Stimulated activated CD4-positive, alpha-beta T cell treated with anti-CD3 and anti-CD28 coated beads, TNF-alpha, amount 100 ng/mL, for 1 hour (primary cell): ENCODE measurements at places on chromosomes 12 and 14.

DNA sequence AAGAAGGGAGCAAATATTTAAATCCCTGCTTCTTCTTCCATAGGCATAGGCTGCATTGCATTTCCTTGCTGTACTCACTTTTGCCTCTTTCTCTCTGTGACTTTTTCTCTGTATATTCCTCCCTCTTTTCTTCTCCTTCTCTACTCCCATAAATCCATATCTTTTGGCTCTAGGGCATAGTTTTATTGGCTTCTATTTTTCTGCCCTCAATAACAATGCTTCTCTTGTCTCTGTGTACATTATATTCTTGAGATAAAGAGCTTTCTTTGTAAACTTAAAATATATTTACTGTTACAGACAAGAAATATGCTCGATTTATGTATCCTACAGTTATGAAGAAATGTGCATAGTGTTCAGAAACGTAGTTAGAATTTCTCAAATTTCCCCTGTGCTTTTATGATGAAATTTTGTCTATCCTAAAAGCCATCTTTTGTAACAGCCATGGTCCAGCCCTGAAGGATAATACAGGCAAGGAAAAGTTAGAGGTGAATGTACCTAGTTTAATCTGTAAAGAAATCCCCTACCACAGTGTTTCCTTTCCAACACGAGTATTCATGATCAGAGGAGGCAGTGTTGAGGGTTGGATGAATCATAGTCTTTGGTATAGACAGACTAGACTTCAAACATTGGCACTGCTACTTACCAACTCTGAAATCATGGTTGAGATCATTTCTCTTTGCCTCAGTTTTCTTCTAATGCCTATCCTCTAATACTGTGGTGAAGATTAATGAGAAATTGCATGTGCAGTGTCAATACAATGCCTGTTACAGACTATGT, 173.3 kb upstream of the FAR2 start:
- DNase-seq, result no peak

DNA sequence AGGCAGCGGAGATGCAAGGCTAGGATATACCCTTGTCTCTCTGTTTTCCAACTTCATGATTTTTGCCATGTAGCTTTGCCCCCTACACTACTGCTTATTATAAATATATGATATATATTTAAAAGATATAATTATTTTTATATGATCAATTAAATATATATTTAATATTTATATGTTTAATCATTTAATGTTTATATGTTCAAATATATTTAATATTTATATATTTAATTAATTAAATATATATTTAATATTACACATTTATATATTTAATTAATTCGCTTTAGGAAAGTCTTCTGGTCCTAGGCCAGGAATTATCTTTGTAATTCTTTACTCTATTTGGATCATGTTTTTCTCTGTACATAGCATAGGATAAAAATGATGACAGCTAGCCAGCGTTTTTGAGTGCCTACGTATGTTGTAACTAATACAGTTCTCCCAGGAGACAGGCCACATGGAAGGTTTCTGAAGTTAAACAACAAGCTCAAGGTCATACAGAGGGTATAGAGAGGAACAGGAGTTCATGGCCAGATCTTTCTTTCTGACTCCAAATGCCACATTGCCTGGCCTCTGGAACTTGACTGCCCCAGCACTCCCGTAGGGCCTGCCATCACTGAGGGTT, 192.5 kb downstream of the KCNA5 start:
- no peak for DNase-seq

DNA sequence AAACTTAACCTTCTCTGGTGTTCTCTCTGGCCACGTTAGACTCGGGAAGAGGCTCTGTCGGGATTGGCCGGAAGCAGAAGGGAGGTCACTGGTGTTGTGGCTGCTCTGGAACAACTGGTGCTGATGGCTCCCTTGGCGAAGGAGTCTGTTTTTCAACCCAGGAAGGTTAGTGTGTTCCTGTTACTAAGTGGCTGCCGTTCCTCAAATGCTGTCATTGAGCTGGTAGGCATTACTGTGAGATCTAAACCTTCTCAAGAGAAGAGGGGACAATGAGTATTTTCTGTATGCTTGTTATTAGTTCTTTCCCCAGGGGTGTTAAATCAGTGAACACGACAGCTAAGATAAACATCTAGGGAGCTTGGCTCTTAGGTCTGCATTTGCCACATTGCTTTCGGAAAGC, 18.3 kb downstream of the POP5 start:
- DNase-seq, result no peak

GRCh38 chr14:80634106-80634758, 307.3 kb downstream of the CEP128 start:
- no peak for DNase-seq

GRCh38 chr12:54160769-54161480, 27.9 kb downstream of the SMUG1 start:
- no peak for DNase-seq

GRCh38 chr12:93468008-93468371, 676 bp downstream of the MRPL42 start:
- no peak for DNase-seq

- no peak for DNase-seq
Measured at GRCh38 chr12:25997201-25997963, 38.9 kb downstream of the RASSF8 start.

- no peak for DNase-seq
Measured at GRCh38 chr14:79833781-79834180, 377.5 kb downstream of the DIO2 start.

GRCh38 chr12:79360286-79360685, 330.5 kb downstream of the PAWR start:
- no peak for DNase-seq

GRCh38 chr12:114275932-114276785, 129.8 kb downstream of the TBX5 start:
- DNase-seq, result no peak

DNA sequence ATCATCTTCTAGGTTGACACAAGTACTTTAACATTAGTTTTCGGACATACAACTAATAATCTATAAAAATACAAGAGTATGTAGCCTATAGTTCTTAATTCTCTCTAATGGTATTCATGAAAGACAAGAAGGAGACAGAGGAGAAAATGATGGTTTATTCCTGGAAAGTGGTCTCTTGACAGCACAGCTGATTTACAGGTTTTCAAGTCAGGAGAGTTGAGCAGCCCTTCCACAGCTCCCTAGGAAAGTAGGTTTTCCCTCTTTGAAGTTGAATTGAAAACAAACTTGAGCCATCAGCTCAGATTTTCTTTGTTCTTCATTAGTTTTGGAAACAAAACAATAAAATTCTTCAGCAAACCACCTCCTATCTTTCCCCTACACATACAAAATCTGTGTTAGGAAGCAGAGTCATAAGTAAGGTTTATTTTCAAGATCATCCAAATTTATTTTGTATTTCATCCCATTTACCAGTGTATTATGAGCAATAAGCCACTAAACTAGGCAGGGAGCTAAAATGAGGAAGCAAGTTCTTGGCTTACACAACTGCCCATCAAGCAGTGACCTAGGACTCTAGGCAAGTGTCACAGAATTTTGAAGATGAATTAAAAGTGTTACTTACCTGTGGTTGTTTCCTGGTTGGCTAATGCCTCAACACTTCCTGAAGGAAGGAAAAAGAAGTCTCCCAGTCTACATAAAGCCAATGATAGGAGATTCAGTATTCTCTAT, 357.0 kb downstream of the BCAT1 start:
- no peak for DNase-seq

- DNase-seq, result no peak
Measured at GRCh38 chr12:27901959-27902358, 70.6 kb downstream of the PTHLH start.

- DNase-seq, result no peak
Measured at GRCh38 chr12:98438656-98439230, 76.6 kb upstream of the TMPO start.

- DNase-seq, result no peak
Measured at GRCh38 chr12:50032515-50032853, 7.2 kb upstream of the RACGAP1 start.

DNA sequence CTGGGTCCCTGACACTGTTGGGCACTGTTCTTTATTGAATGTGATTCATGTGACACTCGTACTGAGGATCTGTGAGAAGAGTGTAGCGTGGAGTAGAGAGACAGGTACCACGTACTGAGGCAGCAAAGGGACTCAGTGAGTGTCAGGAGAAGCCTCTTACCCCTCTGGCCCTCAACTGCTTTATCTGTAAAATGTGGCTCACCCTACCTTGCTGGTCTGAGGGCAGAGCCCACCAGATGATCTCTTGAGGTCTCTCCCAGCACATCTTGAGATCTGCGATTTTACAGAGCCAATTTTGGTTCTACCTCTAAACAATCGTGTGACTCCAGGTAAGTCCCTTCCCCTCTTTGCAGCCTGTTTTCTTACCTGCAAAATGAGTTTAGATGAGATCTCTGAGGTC, 3.1 kb downstream of the CEBPE start:
- DNase-seq, result no peak

DNA sequence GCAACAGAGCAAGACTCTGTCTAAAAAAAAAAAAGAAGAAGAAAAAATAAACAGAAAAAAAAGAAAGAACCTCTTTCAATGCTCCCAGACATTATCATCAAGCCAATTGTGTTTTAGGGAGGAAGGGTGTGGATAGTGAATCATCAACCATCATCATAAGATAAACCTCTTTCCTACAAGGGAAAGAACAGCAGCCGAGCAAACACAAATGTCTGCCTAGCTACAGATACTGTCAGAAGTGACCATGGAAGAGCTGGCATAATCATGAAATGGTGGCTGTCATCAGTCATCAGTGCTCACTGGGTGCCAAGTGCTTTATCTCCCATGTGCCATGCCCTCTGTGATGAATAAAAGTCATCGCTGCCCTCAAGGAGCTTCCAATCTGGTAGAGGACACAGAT, 46.6 kb downstream of the SLC17A8 start:
- no peak for DNase-seq

DNA sequence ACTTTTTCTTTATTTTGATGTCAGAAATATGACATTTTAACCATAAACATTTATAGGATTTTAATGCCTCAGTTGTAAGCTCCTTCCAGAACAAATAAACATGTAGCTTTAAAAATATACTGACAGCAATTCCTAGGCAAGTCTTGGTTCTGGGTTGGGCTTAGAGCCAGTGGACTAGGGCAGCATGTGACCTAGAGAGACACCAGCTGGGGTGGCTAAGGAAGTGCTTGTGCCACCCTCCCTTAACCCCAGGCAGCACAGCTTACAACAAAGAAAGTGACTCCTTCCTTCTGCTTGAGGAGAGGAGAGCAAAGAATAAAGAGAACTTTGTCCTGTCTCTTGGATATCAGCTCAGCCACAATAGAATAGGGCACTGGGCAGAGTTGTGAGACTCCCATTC, 61.6 kb upstream of the KTN1 start:
- DNase-seq, result no peak
